T1000 (cell line): ENCODE measurements at places on chromosomes 1 and 21.

GRCh38 chr1:28885472-28885877 lies 28.9 kb upstream of the EPB41 start:
- DNase-seq: no peak

GRCh38 chr21:36563341-36563926 lies 83.5 kb upstream of the CLDN14 start:
- no peak for DNase-seq

- no peak for DNase-seq
These were observed 201.0 kb downstream of the LYPLAL1 start for GRCh38 chr1:219374636-219375035.

DNA sequence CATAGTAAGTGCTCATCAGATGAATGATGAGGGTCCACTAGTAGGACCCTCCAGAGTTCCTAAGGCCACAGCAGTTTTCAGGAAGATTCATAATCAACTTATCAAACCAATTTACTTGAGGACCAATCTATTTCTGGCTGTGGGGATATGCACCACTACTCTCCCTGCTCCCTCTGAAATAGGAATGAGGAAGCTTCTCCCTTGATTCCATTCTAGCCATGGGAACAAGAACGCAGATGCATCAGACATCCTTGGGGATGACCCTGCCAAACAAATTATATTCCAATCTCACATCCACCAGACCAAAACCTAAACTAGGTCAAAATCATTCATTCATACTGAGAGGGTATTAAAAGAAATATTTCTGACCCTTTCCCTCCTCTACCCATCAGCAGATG lies 31.5 kb downstream of the JAK1 start:
- no peak for DNase-seq

- DNase-seq: no peak
These were observed 82.7 kb downstream of the BCAR3 start for GRCh38 chr1:93598861-93599439.
